ENCODE measurements at places on chromosomes 6 and 20.

GRCh38 chr6:7730784-7731227 lies 4.9 kb downstream of the BMP6 start:
- DNase-seq: peak; percentile 39

DNA sequence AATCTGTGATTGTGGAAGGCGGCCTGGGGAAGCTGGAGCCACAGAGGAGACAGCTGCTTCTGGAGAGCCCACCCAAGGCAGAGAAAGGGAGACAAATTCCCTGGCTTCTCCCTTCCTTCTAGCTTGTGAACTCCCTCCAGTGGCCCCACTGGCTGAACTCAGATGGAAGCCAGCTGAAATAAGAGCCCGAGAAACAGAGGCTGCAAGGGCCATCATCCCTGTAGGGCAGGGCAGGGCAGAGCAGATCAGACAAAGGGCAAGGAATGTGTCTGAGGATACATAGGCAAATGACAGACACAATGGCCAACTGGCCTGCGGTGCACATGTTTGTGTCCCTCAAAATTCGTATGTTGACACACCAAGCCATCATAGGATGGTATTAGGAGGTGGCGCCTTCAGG lies 25.3 kb downstream of the MDFI start:
- DNase-seq: no peak

DNA sequence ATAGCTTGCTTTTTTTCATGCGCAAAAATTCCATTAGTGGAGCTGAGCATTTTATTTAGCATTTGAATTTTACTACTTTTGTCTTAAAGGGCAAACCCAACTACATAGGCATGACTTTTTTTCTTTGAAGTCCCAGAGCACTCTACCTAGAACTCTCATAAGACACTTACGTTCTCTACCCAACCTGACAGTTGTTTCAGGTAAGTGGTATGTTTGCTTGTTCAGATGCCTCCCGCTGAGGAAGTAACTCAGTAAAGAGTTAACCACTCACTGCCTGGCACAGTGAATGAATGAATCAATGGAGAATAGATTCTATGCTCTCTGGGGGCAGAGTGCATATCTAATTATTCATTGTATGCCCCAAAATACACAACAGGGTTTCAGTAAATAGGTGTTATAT lies 212.3 kb upstream of the PRDM1 start:
- DNase-seq: no peak

DNA sequence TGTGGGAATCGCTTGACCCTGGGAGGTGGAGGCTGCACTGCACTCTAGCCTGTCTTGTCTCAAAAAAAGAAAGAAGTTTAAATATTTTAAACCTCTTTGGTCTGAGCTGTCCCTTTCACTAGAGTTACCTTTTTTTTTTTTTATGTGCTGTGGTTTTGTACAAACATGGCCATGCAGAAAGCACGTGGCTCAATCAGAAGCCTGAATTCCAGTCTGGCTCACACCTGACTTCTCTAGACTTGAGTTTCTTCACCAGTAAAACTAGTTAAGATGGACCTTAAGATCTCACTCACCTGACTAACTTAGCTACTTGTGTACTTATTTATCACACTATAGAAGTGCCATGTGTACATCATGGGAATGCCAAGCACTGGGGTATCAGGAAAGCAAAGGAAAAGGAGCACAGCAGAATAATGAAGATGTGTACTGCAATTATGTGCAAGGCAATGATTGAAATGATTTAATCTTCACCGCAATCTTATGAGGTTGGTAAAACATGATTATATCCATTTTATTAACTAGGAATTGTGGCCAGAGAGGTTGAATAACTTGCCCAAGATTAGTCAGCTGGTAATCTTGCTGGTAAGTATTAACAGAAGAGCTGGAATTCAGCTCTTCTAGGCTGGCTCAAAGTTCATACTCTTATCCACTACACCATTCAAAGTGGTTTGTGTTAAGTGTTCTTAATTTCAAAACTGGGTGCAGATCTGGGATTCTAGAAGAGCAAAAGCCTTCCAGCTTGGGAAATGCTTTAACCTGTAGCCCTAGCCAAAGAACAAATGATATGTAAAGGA lies 10.7 kb downstream of the HMGN3 start:
- DNase-seq: no peak

GRCh38 chr6:137161949-137162348 lies 11.5 kb downstream of the IL22RA2 start:
- no peak for DNase-seq

GRCh38 chr6:35181933-35182612 lies 31.7 kb upstream of the SCUBE3 start:
- DNase-seq: peak; percentile 72

- DNase-seq: no peak
Observed at GRCh38 chr20:3014662-3015061, 28.8 kb upstream of the GNRH2 start.

GRCh38 chr6:157227202-157228166 lies 95.8 kb downstream of the TMEM242 start:
- no peak for DNase-seq

GRCh38 chr6:15408758-15409157 lies 162.9 kb downstream of the JARID2 start:
- DNase-seq: no peak

DNA sequence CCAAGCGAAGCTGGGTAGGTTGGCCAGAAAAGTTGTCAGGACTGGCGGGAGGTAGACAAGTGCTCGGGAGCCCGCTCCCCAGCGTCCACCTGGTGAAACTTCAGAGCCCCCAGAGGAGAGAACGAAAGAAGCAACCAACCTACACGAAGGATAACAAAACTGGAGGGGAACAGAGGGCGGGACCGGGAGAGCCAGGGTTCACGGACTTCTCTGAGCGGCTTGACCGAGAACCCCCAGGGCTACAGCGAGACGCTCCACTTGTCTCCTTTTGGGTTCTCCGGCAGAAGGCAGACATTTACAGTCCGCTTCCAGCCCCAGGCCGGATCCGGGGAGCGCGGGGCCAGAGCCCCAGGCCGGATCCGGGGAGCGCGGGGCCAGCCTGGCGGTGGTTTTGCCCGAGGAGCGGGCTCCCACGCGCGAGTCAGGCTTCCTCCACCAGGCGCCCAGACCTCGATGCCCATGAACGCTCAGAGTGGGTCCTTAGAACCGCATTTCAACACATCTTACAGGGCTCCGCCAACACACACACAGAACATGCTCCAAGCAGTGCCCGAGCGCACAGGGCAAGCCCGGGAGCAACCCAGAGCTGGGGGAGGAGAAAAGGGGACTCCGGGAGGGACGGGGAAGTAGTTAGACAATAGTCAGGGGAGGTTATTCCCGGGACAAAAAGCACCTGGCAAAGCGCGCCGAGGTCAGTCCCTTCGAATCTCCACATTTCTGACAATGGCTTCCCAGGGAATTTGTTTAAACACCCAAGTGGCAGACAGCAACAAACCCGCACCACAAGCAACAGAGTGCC lies 1.1 kb downstream of the PTPRK start:
- peak; percentile 72 for DNase-seq

DNA sequence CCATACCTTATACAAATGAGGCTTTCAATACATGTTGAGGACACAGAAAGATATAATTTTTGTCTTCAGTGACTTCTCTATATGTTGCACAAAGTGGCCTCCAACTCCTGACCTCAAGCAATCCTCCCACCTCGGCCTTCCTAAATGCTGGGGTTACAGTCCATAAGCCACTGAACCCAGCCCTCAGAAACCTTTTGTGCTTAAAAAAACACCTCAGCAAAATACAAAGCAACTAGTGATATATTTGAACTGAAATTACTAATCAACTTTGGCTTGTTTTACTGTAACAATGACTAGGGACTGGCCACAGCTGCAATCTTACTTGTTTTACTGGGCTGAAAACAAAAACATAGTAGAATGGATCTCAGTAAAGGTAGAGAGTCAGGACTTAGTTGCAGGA lies 3.2 kb upstream of the ZNF184 start:
- DNase-seq: no peak

DNA sequence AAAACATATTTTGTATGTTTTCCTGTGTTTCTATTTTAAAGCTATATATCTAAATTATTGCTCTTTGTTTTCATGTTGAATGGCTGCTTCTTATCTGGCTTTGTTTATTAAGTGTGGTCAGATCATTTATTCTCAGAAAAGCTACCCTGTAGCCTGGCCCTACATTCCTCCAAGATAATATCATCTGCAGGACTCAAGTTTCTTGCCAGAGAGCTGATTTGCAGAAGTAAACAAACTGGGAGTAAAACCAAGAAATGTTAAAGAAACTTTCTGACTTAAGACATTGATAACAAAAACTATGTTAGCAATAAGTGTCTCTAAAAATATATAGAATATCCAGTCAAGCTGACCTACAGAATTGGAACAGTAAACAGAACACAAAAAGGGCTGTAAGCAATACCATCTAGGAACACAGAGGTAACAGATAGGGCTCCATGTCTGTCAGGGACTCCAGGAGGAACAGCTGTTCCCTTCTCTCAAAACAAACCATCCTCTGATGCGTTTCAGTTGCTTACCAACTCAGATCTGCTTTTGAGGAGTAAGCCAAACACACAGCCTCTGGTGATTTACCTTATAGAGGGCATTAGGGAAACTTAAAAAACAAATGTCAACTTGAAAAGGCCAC lies 17.5 kb upstream of the CEP85L start:
- no peak for DNase-seq

GRCh38 chr6:46794068-46794467 lies 879 bp downstream of the MEP1A start:
- DNase-seq: peak; percentile 24

- no peak for DNase-seq
Observed at GRCh38 chr20:45181639-45182038, 6.9 kb downstream of the PI3 start.
